Fibroblast of skin of scalp (primary cell): ENCODE measurements at places on chromosomes 1 and 21.

GRCh38 chr1:172180501-172181285, 239.8 kb upstream of the C1orf105 start:
- peak; percentile 67 for DNase-seq

GRCh38 chr1:243842161-243842560, 7.9 kb downstream of the AKT3 start:
- DNase-seq, result no peak

DNA sequence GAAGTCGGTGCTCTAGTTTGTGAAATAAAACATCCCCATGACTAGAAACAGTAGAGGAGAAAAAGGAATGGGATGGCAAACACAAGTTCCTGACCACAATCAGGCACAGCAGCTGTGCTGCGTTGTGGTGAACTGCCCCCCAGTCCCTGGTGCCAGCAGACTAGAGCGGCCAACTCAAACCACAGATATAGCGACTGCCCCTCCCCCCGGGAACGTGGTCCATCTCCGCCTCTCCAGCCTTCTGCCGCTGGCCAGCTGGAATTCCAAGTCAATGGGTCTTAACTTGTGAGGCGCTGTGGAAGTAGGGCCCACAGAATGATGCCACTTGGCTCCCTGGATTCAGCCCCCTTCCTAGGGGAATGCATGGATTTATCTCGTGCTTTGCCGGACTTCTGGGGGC, 41.6 kb upstream of the ZNF678 start:
- DNase-seq, result no peak

DNA sequence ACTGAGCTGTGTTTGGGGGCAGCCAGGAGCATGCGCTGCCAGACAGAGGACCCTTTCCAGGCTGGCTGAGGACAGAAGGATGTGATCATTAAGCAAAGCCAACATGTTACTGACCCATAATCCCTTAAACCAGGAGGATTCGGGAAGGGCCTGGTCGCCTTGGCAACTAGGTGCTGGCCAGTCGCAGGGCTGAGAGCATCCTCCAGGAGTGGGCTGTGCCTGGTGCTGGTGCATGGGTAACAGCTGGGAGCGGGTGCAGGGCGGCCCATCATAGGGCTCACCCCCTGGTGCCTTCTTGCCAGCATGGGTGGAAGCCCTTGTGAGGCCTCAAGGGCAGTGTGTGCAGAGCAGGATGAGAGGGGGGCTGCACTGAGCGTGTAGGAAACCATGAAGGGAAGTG, 17.2 kb downstream of the CDK18 start:
- no peak for DNase-seq

DNA sequence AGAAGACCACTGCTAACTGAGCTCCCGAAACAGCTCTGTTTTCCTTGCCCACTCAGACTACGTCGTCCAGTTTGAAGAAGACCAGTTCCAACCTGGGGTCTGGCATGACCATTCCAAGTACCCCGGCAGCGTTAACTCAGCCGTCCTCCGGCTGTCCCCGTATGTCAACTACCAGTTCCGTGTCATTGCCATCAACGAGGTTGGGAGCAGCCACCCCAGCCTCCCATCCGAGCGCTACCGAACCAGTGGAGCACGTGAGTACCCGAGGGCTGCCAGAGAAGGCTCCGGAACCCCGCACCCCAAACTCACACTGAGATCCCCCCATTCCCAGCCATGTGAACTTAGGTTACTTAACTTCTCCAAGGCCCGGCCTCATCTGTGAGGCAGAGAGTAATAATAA, 63.7 kb upstream of the CNTN2 start:
- DNase-seq, result no peak

DNA sequence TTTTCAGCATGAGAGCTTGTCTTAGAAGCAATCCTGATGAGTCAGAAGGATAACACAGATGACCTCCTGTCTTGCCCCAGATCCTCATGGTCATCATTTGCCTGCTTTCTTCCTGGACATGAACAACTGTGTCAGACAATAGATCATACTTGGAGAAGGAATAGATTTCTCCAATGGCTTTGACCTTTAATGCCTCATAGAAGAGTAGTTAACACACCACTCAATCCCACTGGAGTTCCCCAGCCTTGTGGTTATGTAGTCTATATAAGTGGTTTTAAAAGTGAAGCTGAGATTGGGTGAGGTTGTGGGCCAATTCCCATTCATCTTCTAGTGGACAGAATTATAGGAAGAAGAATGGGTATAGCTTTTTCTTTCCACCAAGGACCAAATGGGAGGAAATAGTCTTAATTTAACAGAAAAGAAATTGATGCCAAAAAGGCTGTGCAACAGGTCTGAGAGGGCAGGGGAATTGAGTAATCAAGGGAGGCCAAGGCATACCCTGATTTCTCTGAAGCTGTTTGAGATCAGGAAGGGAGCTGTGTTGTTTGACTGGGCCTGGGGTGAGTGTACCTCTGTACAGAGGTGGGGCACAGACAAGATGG, 14.4 kb downstream of the PRCC start:
- DNase-seq, result no peak

DNA sequence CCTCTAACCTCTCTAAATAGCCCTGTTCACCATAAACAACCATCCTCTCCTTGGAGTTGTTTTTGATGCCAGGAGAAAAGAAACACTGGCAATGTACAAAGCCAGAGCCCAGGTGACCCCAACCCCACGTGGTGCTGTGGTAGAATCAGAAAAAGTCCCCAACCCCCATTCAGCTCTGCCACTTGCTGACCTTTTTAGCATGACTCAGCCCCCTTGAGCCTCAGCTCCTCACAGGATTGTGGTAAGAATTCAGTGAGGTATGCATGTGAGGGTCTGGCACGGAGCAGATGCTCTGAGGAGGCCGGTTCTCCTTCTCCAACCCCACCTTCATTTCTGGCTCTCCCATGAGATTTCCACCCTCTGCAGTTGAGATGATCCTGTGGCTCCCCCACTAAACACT, 11.1 kb upstream of the CHI3L1 start:
- peak; percentile 77 for DNase-seq

DNA sequence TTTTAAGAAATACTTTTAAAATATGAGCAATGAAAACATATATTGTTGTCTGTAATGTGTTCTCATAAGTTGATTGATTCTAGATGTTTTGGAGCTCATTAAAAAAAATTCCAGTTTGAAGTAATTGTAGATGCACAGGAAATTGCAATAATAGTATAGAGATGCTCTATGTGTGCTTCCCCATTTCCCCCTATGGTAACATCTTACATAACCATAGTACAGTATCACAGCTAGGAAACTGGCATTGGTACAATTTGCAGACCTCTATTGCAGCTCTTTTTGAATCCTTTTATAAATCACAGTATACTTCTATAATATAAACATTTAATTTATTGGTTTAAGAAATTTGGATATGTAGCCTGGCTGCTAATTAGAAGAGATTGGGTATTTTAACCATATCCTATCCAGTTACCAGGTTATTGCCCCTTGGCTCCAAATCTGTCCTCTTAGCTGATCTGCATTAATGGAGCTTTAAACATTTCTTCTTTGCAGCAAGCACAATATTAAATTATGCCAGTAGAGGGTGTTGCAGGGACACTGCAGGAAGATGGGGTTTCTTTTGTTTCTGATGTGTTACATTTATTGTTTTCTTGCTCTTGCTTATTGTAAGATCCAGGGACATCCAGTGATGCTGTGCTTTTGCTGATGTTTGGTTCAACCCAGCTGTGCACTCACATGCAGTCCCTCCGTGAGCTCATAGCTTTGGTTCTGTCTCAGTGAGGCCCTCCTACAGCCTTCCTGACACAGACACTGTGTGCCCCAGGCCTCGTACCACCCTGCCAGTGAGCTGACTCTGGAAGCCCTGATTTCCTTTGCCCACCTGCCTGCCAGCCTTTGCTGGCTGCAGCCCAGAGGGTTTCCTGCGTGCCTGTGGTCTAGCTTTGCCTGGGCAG, 103.3 kb downstream of the RABGAP1L start:
- DNase-seq, result peak; percentile 48

GRCh38 chr1:24912376-24913273, 17.5 kb downstream of the RUNX3 start:
- no peak for DNase-seq

DNA sequence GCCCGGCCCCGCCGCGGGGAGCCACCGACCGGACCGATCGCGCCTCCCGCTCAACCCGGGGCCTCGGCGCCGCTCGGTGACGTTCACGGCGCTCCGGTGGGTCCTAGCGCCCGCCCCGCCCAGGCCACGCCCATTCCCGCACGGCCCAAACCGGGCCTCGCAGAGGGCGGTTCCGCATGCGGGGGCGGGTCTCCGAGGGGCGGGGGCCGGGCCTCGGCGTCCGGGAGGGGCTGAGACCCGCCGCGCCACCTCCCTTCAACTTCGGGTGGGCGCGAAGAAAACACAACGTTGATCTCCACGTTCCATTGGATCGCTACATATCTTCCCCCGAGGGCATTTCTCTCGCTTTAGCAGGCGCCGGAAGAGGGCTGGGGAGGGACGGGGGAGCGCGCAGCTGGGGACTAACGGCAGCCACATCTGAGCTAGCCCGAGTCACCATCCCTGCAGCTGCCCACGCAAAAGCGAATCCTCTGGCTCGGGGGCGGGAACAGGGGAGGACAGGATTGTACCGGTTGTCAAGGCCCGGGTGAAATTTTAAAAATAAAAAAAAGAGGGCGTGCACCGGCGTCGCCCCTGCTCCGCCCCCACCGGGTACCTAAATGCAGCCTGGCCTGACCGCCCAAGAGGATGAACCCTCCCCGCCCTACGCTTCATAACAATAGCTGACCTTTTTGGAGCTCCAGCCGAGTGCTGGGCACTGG, at the start of gene MAD2L2:
TSS of gene MAD2L2 (minus strand) at position 78 of the 701 bp plus-strand sequence. CDS start 547 bp downstream, outside the sequence.
- peak; percentile 82 for DNase-seq

GRCh38 chr1:176926330-176927086, 238.0 kb downstream of the ASTN1 start:
- no peak for DNase-seq

GRCh38 chr1:17653728-17654351, 101.3 kb upstream of the ACTL8 start:
- peak; percentile 41 for DNase-seq

- peak; percentile 32 for DNase-seq
These were observed 18.7 kb upstream of the KANK4 start for GRCh38 chr1:62337706-62338631.

- peak; percentile 51 for DNase-seq
These were observed 20.4 kb downstream of the ARHGEF19 start for GRCh38 chr1:16191916-16192546.

- DNase-seq, result peak; percentile 89
These were observed at the start of gene DNAJC8 for GRCh38 chr1:28232558-28233263. DNAJC8 (minus strand) TSS chr1:28233029; CDS start chr1:28232998, 31 bp downstream.

DNA sequence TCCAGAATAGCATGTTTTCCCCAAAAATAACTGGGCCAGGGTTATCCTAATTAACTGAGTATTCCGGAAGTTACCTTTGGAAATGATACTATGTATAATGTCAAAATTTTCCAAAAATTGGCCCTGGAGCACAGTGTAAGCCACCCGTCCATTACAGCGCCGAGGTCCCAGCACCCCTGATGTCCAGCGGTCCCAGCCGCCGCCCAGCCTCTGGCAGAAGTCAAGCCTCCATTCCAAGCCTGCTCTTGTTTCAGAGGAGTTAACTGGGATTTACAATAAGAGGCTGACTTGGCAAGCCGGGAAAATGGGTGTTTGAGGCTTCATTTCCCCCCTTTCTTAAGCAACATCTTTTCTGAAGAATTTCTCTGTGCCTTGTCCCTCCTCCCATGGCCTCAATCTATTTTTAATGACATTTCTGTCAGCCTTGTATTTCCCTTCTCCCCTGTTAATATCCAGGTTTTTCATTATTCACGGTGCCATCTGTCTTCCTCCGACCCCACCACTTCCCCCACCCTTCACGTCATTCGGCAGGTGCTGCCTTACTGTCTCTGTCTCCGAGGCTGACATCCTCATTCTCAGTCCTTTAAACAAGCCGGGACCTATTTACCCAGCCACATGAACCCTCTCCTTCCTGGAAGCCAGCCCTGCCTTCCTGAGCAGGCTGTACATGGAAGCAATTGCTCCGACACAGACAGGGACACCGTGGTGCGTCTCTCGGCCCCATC, 490.9 kb downstream of the NPHP4 start:
- DNase-seq, result no peak

- DNase-seq, result no peak
These were observed 23.0 kb upstream of the ABCB10 start for GRCh38 chr1:229581485-229581884.

DNA sequence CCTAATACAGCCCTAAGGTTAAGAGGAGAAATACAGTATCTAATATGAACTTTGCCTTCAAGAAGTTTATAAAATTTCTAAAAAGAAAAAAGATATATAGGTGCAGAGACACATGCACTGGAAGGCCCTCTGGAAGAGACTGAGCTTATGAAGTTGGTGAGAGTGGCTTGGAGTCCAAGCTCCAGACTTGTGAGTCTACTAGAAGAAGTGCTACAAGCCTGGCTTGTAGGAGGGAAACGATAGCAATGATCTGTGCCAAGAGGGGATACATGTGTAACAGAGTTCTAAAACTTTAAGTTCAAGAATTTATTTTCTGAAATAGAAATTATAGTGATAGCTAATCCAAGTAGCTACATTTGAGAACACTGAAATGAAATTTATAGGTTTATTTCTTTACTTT, 213.0 kb downstream of the PATJ start:
- DNase-seq, result no peak

DNA sequence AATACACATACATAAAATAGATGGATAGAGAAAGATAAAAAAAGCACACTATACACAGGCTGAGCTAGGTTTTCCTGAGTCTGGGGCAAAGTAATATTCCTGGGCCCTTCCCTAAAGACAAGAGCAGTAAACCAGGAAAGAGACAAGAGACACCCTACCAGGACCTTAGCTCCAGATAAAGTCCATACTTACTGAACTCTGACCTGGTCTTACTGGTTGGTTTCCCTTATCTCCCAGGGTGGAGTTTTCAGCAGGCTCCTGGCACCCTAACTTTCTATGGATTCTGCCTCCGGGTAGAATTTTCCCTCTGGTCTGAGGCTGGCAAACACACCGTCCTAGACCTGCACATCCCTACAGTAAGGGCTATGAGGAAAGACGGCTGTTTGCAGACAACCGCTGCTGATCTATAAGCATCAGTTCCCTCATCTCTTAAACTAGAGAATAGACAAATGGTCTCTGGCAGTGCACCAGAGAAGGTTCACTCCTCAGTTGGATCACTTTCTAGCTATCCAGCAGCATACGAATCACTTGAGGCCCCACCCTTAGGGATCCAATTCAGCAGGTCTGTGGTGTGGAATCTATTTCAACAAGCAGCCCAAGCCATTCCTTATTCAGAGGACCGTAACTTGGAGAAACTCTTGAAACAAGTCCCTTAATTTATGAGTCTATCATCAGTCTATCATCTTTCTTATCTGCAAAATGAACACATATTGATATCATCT, 52.0 kb downstream of the ARHGEF11 start:
- no peak for DNase-seq

DNA sequence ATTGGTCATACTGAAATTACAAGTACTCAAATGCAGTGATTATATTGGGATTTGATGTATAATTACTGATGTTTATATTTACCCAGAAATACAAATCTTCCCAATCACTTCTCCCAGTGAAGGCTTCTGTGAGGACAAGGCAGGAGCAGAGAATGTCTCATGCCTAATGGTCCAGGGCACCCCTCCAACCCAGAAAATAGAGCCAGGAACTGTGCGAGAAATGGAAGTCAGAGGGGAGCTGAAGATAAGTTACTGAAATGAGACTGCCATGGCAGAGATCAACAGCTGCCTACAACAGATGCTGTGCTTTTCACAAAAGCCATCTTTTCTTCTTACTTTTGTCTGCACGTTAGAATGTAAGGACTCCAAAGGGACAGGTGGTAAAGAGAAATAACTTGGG, 171.2 kb downstream of the TTLL7 start:
- DNase-seq, result no peak
